ENCODE measurements at places on chromosomes 16 and 17.

DNA sequence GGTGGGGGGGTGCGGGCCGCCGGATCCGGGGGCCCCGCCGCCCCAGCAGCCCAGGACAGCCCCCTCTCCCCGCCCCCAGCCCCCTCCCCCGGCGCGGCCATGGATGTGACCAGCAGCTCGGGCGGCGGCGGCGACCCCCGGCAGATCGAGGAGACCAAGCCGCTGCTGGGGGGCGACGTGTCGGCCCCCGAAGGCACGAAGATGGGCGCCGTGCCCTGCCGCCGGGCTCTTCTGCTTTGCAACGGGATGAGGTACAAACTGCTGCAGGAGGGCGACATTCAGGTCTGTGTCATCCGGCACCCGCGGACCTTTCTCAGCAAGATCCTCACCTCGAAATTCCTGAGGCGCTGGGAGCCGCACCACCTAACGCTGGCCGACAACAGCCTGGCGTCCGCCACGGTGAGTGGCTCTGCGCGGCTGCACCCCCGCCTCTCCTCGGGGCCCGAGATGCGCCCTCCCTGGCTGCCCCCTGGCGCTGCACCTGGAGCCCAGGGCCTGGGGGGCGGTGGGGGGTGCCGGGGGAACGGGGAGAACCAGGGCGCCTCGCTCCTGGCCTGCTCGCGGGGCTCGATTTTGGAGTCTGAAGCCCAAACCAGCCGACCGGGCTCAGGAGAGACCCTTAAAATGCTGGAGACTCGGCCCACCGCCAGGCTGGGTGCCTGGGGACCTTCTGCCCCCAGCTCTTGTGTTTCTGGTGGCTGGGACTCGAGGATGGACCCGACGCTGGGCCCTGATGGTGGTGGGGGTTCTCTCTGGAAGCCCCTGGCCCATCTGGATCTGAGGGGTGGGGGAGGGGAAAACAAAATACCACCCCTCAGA is 744 bp downstream of the CMIP start:
- peak; percentile 42 for DNase-seq

DNA sequence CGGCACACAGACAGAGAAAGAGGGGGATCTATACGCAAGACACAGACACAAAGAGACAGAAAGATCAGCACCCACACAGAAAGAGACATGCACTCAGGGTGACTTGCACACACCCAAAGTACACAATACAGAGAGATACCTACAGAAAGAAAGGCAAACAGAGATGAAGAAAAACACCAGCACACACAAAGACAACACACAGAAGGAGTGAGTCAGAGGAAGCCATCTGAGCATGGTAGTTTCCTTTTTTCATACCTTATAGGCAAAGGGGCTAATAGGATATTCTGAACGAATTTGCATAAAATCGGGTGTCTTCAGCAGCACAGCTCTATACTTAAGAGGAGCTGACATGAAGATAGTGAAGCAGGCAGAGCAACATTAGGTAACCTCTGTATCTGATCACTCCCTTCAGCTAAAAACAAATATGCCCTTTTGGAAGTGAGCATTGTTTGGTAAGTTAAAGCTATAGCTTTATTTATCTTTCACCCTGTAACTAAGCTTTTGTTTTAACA is 198.6 kb downstream of the AATF start:
- no peak for DNase-seq

DNA sequence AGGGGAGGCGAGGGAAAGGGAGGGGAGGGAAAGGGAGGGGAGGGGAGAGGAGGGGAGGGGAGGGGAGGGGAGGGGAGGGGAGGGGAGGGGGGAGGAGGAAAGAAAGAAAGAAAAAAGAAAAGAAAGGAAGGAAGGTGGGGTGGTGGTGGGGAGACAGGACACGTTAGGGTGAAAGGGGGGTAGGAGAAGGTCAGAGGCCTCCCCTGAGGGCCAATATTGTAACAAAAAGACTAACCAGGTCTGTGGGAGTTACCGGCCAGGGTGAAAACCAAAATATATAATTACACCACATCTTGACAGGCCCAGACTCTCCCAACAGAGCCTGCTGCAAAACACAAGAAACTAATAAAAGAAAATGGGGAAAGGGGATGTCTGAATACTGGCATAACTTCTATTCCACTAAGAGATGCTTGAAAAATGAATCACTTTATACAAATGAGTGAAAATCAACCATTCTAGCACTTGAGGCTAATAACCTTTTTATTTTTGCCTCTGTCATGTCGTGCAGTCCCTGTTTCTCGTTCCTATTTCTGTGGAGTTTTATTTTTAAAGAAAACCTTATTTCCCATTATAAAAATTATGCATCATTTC is 10.0 kb downstream of the WDR45B start:
- no peak for DNase-seq

DNA sequence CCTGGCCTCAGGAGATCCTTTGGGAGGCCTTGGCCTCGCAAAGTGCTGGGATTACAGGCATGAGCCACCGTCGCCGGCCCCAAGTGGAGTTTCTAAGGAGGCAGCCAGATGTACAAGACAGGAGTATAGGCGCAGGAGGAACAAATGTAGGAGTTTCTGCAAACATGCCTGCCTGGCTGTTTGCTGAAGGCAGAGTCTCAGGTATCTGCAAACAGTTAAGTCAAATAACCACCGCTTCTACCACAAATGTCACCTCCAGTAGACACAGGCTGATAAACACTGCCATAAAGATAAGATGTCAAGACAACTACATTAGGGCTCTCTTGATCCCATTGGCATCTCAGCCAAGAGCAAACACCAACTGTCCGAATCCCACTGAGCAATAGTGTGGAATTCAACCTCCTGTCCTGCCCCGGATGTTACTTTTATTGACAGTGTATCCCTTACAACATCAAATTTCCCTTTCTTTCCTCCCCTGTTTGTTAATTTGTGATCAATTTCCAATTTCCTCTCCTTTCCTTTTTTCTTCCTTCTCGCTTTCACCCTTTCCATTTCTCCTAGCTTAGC is 5.6 kb upstream of the COG1 start:
- no peak for DNase-seq

DNA sequence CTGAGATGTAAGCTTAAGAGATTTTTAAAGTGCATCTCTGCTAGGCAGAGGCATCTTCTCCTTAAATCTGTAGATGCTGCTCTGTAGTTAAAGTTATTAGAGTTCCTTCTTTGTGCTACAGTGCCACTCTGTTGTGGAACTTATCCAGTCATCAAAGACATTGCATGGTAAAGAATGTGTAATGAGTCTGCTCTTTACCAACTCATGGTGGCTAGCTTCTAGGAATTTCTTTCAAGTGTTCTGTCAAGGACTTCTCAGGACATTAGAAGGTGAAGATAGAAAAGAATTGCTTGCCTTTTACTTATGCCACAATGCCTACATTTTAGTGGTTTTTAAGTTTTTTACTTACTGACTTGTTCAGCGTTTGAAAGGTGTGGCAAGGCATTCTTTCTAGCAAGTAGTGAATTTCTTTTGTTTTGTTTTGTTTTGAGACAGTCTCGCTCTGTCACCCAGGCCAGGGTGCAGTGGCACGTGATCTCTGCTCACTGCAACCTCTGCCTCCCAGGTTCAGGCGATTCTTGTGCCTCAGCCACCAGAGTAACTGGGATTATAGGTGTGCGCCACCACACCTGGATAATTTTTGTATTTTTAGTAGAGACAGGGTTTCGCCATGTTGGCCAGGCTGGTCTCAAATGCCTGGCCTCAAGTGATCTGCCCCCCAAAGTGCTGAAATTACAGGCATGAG is 20.3 kb upstream of the ARL2BP start:
- DNase-seq = no peak

GRCh38 chr16:6547131-6547530 is 785.5 kb upstream of the RBFOX1 start:
- no peak for DNase-seq

- DNase-seq = no peak
Measured at GRCh38 chr16:71569621-71570020, 7.3 kb downstream of the TAT start.

DNA sequence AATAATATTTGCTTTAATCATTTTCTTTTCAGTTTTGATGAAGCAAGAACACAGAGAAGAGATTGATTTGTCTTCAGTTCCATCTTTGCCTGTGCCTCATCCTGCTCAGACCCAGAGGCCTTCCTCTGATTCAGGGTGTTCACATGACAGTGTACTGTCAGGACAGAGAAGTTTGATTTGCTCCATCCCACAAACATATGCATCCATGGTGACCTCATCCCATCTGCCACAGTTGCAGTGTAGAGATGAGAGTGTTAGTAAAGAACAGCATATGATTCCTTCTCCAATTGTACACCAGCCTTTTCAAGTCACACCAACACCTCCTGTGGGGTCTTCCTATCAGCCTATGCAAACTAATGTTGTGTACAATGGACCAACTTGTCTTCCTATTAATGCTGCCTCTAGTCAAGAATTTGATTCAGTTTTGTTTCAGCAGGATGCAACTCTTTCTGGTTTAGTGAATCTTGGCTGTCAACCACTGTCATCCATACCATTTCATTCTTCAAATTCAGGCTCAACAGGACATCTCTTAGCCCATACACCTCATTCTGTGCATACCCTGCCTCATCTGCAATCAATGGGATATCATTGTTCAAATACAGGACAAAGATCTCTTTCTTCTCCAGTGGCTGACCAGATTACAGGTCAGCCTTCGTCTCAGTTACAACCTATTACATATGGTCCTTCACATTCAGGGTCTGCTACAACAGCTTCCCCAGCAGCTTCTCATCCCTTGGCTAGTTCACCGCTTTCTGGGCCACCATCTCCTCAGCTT is 45.0 kb downstream of the ESRP2 start:
- DNase-seq = no peak

GRCh38 chr17:27320222-27320560 is 26.3 kb downstream of the WSB1 start:
- no peak for DNase-seq

GRCh38 chr17:66920950-66921349 is 43.6 kb upstream of the CACNG4 start:
- DNase-seq = no peak

DNA sequence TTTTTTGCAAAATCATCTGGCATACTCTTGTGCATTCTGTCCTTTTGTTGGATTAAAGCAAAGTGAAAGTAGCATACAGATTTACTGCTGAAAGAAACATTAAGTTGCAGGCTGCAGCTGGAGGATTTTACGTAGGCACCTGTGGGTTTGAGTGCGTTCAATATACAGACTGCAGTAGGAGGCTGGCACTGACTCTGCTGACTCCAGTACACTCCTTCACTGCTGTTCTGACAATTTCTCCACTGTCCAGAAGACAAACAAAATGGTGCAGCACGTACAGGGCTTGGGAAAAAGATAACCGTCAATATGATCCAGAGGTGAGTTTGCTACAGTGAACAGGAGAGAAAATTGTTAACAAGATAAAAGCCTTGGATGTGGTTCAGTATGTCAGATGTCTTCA is 73.3 kb downstream of the TANC2 start:
- peak; percentile 22 for DNase-seq

- no peak for DNase-seq
Measured at GRCh38 chr16:85112364-85112763, at the start of gene CIBAR2. Gene CIBAR2 (minus strand): TSS chr16:85112472. CDS start chr16:85112352, 120 bp downstream.

DNA sequence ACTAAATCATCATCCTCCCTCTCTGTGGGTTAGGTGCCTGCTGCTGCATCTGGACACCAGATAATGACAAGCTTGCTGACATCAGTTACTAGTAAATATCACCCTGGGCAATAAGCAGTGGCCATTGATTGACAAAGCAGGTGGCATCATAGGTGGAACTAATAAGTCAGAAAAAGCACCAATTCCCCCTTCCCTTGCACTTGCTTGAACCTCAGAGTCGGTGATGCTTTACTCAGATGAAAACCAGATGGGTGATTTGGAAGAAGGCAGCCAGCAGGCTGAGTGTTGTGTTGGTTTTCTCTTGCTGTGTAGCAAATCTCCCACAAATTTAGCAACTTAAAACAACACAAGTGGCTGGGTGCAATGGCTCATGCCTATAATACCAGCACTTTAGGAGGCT is 146.9 kb upstream of the NOL11 start:
- DNase-seq = no peak

GRCh38 chr17:47907932-47908562 is 12.0 kb downstream of the SP2 start:
- DNase-seq = no peak

DNA sequence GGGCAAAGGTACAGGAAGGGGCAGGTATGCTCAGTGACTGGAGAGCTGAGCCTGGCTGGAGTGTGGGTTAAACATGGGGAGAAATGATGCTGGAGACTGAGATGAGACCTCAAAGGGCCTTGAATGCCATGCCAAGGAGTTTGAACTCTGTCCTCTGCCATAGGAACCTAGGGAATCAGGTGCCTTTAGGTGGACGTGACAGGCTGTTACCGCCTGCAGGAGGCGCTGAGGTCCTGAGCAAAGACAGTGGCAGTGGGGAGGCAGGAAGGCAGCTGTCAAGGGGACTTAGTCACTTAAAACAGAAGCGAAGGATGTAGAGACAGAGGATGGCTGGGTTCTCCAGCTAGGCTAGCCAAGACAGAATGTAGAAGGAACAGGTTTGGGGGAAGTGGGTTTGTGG is 9.1 kb downstream of the PSMB3 start:
- DNase-seq = no peak

- DNase-seq = no peak
Measured at GRCh38 chr17:5115673-5116651, at the start of gene USP6. Gene USP6 (plus strand): TSS chr17:5116032. CDS start chr17:5130368, 14,336 bp downstream.

DNA sequence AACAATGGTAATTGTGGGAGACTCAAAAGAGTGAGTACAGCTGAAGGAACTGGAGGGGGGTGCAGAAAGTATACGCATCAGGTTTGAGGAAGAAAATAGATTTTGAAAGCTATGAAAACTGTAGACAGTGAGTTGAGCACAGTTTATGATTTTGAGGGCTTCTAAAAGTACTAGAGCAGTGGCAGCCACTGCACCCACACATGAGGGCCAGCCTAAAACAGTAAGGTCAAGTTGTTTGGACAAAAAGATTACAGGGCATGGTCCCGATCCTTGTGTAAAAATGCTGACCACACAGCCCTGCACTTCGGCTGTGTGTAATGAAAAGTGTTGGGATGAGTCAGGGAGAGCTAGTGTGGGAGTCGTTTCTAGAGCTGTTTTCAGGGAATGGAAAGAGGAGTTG is 2282.1 kb downstream of the TP53TG3F start:
- DNase-seq = no peak

GRCh38 chr17:59638553-59638952 is 18.9 kb downstream of the CLTC start:
- DNase-seq = no peak

- DNase-seq = peak; percentile 32
Measured at GRCh38 chr17:32298721-32299579, 33.3 kb downstream of the RHBDL3 start.

DNA sequence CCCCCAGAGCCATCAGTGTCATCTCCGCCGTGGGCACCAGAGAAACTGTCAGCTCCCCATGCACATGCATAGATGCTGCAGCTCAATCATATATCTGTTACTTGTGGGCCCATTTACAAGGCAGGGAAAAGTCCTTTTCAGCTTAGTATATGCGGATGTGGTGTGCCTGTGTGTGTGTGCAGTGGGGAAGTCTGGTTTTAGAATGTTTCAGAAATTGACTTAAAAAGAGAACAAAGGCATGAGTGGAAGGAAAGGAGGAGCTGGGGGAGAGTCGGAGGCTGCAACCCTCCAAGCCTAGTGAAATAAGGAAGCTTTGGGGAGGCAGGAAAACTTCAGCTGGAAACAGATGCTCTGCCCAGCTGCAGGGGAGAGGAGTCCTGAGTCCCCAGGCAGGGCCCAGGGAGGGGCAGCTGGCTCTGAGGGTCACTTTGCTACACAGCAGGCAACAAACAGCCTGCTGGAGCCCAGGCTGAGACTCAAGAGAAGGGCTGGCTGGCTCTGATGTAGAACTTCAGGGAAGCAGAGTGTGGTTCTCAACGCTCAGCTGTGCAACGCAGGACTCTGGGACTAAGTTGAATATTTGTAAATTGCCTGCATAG is 11.1 kb upstream of the CD300LD start:
- DNase-seq = no peak
